Naive thymus-derived CD8-positive, alpha-beta T cell (primary cell): ENCODE measurements at places on chromosomes 1 and 21.

GRCh38 chr1:185939142-185939541 lies 205.0 kb downstream of the HMCN1 start:
- no peak for DNase-seq

DNA sequence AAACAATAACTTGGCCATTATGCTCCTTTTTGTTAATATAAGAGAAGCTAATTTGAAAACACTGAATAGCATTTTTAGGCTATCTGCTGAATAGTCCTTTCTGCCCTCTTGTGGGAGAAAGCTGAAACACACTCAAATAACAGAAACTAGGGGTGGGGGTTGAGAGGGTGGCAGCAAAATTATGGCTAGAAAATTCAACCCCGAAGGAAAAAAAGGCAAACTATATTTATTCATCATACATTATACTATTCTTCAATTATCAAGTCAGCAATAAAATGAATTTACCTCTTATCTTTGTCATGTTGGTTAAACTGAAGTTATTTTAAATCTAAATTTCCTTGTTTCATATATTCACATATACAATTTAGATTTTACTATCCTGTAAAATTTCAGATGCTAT lies 255.9 kb downstream of the FAF1 start:
- peak; percentile 13 for DNase-seq

DNA sequence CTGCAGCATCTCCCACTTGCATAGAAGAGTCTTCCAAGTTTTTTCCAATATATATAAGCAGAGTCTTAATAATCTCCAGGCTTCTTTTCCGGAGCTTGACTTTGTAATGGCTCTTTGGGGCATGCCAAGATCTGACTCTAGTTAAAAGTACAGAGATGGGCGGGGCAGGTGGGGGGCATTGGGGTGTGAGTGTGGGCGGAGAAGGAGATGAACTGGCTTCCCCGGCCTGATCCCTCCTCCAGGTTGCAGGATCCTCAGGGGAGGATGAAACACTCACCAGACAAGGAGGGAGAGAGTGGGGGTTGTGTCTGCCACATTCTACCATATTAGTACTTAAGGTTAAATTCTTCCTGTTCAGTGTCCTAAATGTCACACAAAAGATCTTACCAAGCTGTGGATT lies 23.0 kb downstream of the S100A10 start:
- DNase-seq = no peak

GRCh38 chr21:31308584-31308983 lies 35.5 kb downstream of the TIAM1 start:
- DNase-seq = no peak

DNA sequence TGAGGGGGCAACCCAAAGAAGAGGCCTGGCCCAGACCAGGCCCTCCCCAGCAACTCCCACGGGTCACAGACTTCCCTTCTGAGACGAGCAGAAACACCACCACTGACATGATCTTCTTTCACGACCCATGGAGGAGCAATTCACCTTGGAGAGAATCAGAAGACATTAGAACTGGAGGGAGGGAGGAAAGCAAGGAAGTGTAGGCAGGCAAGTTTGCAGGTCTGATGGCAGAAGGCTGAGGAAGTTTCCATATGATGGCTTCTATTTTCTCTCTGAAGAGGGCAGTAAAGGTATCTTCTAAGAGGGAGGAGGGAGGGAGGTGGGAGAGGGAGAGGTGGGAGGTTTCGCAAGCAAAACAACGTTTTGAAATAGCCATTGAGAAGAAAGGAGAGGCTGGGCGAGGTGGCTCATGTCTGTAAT lies 1.4 kb upstream of the UBXN10 start:
- DNase-seq = no peak

GRCh38 chr1:7329868-7330615 lies 441.1 kb upstream of the VAMP3 start:
- no peak for DNase-seq

- DNase-seq = no peak
Measured at GRCh38 chr1:115282807-115283208, 55.2 kb downstream of the NGF start.
